ENCODE measurements at places on chromosomes 2 and 18.

- DNase-seq, result no peak
These were observed 225.0 kb downstream of the TMEM163 start for GRCh38 chr2:134493797-134494196.

DNA sequence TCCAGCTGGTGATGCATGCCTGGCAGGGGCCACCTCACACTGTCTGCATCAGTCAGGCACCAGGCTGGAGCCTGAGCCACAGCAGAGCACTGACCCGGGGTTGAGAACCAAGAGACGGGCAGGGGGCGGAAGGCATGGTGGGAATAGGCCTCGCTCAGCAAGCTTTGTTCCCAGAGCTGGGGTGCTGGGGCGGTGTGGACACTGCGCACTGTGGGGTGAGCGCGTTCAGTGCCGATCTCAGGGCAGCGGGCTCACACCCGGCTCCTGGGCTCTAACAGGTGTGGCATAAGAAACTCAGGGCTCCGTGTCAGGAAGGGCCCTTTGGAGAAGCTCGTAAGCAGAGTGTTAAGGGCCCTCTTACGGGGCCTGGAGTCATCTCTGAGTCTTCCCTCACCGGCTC, 15.7 kb downstream of the SH3RF3 start:
- no peak for DNase-seq

- DNase-seq, result peak; percentile 56
These were observed 578 bp downstream of the IWS1 start for GRCh38 chr2:127525691-127526131.

DNA sequence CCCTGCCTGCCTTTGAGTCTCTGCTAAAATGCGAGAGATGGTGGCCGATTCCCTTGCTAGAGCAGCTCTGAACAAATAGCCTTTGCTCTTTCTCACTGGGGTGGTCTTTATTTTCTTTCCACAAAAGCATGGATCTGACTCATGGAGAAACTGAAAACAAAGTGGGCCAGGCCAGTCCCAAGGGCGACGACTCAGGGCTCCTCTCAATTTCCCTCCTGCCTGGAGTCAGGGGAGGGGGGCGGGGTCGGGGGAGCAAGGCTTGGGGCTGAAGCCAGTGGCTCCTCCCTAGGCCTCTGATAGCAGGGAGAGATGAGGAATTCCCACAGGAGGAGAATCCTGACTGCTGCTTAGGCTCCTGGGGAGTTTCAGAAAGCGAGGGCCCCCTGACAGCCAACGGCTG, 17.1 kb upstream of the IL1R2 start:
- DNase-seq, result no peak

DNA sequence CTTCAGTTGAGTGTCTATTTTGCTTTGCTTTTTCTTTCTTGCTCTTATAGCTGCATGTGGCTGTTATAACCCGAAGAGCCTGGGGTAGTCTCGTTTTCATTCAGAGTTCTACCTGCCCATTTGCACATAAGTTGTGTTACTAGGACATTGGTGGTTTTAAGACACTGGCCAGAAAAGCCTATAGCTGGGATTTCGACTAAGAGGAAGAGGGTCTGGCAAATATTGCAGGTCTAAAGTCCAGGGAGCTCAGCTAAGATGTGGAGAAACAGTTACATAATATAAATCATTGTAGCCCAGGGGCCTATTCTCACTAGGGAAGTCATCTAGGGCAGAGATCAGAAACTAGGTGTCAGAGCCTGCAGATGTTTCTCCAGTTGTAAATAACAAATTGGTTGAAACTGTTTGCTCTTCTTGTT, 120.8 kb downstream of the BABAM2 start:
- DNase-seq, result no peak

- no peak for DNase-seq
These were observed 739.5 kb upstream of the SLC39A10 start for GRCh38 chr2:194917519-194917918.

- DNase-seq, result no peak
These were observed 660.0 kb upstream of the TMEFF2 start for GRCh38 chr2:192854706-192855105.

GRCh38 chr18:1037776-1038175, 133.1 kb downstream of the ADCYAP1 start:
- no peak for DNase-seq

DNA sequence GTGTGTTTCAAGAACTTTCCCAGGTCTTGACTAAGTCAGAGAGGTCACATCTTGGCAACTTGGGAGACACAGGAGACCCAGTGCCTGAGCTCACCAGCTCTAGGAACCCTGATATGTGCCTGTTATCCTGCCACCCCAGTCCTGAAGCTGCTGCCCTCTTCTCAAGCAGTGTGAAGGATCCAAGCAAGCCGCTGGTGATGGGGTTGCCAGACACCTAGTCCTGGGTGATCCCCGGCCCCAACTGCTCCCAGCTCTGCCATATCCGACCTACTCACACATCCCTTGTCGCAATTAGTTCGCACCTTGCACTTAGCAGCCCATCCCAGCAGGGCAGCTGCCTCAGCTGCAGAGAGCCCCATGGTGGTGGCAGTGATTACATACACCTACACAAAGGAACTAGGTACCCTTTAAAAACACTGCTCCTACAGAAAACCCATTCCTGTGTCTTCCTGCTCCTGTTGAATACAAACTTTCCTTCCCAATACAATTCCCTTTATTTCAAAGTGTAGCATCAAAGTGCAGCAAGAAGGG, 247.2 kb upstream of the RAB12 start:
- DNase-seq, result no peak

- DNase-seq, result no peak
These were observed 392.7 kb upstream of the SLC8A1 start for GRCh38 chr2:40844353-40845277.

- no peak for DNase-seq
These were observed 234.8 kb upstream of the PXDN start for GRCh38 chr2:1979138-1979537.

- DNase-seq, result peak; percentile 19
These were observed 112.2 kb upstream of the EPAS1 start for GRCh38 chr2:46184794-46185583.

DNA sequence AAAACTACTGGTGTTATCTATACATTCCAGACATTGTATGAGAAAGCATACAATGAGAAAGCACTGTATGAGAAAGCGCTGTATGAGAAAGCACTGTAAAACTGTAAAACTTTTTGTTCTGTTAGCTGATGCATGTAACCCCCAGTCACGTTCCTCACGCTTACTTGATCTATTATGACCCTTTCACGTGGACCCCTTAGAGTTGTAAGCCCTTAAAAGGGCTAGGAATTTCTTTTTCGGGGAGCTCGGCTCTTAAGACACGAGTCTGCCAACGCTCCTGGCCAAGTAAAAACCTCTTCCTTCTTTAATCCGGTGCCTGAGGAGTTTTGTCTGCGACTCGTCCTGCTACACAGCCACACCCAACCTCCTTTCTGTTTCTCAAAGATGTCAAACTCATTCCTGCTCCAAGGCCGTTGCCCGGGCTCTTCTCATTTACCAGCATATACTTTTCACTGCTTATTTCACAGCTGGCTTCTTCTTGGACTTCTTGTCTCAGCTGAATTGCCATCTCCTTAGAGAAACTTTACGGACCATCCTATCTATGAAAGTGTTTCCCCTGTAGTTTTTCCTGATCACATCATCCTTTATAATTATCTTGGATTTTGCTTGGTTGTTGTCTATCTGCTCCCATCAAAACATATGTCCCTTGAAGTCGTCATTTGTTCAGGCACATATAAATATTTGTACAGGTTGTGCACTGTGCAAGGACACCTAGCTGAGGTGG, 29.8 kb upstream of the YES1 start:
- peak; percentile 49 for DNase-seq

GRCh38 chr2:145919477-145919876, 1399.6 kb upstream of the ZEB2 start:
- DNase-seq, result peak; percentile 14

DNA sequence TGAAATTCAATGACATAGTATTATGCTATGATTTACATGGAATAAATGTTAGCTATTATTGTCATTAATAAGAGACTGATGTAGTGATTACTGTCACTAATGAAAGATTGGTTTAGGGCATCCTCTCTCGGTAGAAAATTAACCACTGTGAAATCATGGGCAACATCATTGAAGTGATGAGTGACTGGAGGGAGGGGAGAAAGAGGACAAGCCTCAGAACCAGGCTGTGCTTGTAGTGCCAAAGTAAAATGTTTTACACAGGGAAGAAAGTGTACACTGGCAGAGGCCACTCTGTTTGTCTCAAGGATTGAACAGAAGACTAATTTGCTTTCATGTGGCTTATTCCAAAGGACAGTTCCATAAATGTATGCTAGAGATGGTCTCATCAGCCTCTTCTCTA, 456.2 kb upstream of the TCF4 start:
- DNase-seq, result no peak

GRCh38 chr18:23108496-23108895, 26.8 kb upstream of the CABLES1 start:
- no peak for DNase-seq

GRCh38 chr2:202122980-202123720, 50.1 kb downstream of the KIAA2012 start:
- DNase-seq, result no peak

- DNase-seq, result peak; percentile 53
These were observed 125.5 kb upstream of the SIX2 start for GRCh38 chr2:45134726-45135125.

DNA sequence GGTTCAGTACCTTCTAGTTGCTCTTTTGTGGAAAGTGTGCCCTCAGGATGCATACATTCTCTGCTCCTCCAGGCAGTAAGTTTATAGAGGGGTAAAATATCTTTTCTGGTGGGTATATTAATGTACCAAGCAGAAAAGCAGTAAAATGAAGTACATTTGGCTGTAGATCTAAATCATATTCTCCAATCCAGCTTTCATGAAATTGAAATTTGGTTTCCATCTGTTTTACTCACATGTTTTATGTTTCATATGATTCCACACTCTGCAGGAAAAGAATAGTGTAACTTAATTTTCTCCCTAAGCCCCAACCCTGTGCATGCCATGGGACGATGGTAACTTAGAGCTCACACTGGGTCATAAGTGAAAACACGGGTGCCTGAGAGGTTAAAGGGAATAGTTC, 172.3 kb downstream of the AKAIN1 start:
- no peak for DNase-seq

GRCh38 chr2:186592137-186592875, 2.5 kb downstream of the ITGAV start:
- no peak for DNase-seq

GRCh38 chr18:45642238-45642637, 27.0 kb downstream of the SLC14A2 start:
- no peak for DNase-seq

DNA sequence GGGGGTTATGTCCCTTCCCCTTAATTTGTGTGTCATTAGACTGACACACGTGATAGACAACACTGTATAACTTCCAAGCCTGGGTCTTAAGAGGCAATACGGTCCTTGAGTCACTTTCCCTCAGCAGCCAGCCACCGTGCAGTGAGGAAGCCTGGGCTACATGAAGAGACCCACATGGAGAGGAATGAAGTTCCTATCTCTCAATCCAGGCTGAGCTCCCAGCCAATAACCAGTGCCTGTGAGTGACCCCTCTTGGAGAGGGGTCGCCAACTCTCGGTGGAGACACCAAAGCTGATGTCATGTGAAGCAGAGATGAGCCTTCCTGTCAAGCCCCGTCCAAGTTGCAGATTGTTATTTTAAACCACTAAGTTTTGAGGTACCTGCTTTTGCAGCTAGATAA, 5.7 kb upstream of the WDSUB1 start:
- DNase-seq, result peak; percentile 6

DNA sequence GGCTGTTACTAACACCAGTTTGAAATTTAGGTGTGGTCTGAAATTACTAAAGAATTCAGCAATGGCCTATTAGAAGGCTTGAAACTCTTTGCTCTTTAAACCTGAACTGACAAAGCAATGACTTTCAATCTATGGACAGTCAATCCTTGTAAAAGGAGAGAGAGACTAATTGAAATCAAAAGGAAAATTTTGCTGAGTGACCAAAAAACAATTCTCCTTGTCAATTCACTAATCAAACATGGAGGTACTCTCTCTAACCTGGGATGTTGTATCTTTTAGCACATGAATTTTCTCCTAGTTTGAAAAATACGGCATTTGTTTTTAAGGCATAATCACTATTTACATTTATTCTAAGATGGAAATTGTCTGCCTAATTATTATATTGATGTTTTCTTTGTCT, 49.6 kb upstream of the ATIC start:
- DNase-seq, result no peak

DNA sequence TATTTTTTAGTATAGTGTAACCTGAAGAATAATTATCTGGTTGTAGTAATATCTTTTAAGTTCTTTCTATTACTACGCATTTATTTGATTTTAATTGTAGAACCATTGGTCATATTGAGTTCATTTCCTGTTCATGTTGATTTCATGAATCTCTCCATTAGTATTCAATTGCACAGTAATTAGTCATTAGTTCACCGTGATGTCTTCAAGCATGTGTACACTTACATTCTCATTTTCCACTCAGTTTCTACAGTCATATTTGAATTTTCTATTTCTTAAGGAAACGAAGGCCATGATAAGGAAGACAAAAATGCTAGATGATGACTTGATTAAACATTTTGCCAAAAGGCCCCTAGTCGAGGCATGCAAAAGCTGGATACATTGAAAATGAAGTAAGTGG, 333.7 kb upstream of the FANCL start:
- no peak for DNase-seq

DNA sequence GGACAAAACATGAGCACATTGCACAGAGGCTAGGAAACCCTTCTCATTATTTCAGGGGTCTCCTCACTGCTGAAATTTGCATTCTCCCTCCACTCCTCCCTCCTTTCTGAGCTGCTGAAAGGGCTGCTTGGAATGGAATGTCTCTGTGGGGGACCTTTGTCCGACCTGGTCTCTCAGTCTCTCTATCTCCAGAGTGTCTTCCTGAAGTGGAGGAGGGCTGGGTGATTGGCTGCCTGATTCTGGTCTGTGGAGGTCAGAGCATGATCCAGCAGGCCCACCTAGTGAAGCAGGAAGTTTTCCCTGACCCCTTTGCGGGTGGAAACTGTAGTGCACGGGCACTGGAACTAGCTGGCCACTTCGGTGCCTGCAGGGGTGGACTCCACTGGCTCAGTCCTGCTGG, 560.5 kb upstream of the HS6ST1 start:
- no peak for DNase-seq

- DNase-seq, result peak; percentile 85
These were observed 53.1 kb downstream of the ZNF521 start for GRCh38 chr18:25298853-25299274.

GRCh38 chr2:53670331-53670730, 97.3 kb upstream of the CHAC2 start:
- no peak for DNase-seq

GRCh38 chr2:221676566-221677172, 104.6 kb upstream of the EPHA4 start:
- no peak for DNase-seq

GRCh38 chr2:164260506-164260905, 360.8 kb downstream of the GRB14 start:
- no peak for DNase-seq

GRCh38 chr2:204315236-204315662, 230.0 kb upstream of the PARD3B start:
- DNase-seq, result no peak

Data from hematopoietic multipotent progenitor cell treated with erythropoietin and hydrocortisone succinate and interleukin-3 and kit ligand, for 6 days (in vitro differentiated cells).